Stromal cell of bone marrow (primary cell): ENCODE measurements at places on chromosomes 5 and 9.

DNA sequence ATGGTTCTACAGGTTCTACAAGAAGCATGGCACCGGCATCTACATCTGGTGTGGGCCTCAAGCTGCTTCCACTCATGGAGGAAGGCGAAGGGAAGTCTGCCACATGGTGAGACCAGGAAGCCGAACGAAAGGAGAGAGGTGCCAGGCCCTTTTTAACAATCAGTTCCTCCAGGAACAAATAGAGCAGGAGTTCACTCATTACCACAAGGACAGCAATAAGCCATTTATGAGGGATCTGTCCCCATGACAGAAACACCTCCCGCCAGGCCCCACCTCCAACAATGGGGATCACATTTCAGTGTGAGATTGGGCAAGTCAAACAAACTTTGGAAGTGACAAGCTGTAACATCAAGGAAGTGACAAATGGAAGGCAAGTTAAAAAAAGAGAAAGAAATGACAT, 95.5 kb upstream of the PTPN3 start:
- no peak for DNase-seq

DNA sequence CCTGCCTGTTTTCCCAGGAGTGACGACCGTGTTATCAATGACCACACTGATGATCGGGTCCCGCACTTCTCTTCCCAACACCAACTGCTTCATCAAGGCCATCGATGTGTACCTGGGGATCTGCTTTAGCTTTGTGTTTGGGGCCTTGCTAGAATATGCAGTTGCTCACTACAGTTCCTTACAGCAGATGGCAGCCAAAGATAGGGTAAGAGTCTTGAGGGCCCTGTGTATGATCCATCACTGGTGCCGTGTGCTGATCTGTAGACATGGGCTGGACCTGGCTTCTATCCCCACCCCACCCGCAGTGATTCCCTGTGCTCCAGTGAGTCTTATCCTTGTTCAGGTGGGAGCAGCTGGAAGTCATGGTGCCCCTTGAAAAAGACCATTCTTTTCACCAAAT, 26.0 kb downstream of the GABRP start:
- peak; percentile 28 for DNase-seq

- DNase-seq, result no peak
Measured at GRCh38 chr5:72387985-72388384, 67.8 kb downstream of the PTCD2 start.

- no peak for DNase-seq
Measured at GRCh38 chr9:125150349-125151245, 7.3 kb upstream of the SCAI start.

- no peak for DNase-seq
Measured at GRCh38 chr9:21392270-21392669, 7.1 kb upstream of the IFNA2 start.

- DNase-seq, result no peak
Measured at GRCh38 chr5:69364414-69364813, 4.9 kb downstream of the AK6 start.

- DNase-seq, result no peak
Measured at GRCh38 chr9:131461166-131461565, 41.6 kb upstream of the POMT1 start.

- DNase-seq, result no peak
Measured at GRCh38 chr5:1172670-1173404, 28.6 kb upstream of the SLC6A19 start.

DNA sequence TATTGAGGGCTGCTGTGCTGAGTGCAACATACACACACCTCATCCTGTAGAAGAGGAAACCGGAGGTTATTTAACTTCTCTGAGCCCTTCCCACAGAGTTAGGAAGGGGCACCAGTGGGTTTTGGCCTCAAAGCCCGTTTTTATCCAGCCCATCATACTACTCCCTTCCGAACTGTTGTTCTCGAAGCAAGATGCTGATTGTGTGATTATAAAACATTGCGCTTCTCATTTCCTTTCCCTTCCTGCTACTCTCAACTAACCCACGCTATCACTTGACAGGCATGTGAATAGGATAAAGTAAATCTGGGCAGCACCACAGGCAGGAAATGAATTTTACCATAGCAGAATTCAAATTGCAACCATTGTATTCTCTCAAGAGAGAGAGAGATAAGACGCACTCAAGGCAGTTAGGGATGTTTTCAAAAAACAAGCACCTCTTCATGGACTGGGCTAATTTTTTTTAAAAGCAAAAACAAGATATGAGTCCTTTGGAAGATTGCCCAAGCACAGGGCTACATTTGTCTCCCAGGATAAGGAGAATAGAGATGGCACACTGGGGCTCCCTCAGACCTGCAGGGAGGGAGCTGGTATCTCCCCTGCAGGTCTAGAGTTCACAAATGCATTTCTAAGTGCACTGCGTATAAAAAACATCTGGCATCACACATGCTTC, 52.6 kb downstream of the GNA14 start:
- no peak for DNase-seq

DNA sequence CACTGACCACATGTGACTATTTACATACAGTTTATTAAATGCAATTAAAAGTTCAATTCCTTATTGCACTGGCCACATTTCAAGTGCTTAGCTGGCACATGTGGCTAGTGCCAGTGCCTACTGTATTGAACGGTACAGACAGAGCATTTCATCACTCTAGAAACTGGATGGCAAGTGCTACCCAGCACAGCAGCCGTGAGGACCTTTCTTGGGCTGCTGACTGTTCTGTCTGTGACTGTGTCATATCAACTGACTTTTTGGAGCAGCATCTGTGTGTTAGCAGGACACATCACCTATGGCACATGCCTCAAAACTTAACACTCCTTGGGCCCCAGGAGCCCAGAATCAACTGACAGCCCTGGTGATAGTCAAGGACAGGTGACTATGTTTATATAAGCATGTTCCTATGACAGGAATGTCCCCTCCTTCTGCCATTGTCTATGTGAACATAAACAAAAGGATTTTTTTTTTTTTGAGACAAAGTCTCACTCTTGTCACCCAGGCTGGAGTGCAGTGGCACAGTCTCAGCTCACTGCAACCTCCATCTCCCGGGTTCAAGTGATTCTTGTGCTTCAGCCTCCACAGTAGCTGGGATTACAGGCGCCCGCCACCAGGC, 8.9 kb downstream of the IRF1 start:
- no peak for DNase-seq

- DNase-seq, result no peak
Measured at GRCh38 chr9:38251036-38251860, 141.3 kb upstream of the ALDH1B1 start.

DNA sequence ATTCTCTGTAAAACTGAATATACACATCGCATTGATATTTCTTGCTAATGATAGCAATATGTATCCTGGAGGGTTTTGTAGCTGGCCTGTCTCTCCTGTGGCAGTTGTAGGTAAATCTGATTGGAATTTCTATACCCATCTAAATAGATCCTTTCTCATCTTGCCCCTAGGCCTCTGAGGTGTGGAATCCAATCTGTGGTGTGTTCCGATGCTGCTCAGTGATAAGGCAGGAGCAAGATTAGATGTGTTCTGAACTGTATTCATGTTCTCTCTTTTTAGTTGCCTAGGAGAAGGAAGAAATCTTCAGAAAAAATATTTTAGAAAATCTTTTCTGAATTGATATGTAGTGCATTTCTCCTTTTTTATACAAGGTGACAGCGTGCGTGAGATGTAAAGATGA, 507.5 kb downstream of the NR2F1-AS1 start:
- DNase-seq, result no peak

DNA sequence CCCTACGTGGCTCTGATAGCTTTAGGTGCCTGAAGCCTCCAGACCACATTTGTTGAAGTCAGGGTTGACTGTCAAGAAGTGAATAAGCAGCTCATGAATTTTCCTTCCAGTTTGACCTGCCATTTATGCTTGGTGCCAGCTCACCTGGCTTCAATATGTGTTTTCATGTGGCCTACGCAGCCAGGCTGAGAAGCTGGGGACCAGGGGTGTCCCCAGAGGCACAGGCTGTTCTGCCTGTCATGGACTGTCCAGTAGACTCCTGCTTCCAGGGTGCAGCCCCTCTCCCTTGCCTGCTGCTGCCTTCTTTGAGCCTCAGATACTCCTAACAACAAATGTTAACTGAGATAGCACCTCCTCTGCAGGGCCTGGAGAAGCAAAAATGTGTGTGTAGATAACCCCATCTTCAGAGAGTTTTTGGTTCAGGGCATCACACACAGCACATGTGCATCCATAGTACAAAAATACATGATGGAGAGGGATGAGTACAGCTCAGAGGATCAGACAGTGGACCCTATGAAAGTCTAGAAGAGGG, 5.8 kb downstream of the TNFAIP8 start:
- DNase-seq, result no peak

DNA sequence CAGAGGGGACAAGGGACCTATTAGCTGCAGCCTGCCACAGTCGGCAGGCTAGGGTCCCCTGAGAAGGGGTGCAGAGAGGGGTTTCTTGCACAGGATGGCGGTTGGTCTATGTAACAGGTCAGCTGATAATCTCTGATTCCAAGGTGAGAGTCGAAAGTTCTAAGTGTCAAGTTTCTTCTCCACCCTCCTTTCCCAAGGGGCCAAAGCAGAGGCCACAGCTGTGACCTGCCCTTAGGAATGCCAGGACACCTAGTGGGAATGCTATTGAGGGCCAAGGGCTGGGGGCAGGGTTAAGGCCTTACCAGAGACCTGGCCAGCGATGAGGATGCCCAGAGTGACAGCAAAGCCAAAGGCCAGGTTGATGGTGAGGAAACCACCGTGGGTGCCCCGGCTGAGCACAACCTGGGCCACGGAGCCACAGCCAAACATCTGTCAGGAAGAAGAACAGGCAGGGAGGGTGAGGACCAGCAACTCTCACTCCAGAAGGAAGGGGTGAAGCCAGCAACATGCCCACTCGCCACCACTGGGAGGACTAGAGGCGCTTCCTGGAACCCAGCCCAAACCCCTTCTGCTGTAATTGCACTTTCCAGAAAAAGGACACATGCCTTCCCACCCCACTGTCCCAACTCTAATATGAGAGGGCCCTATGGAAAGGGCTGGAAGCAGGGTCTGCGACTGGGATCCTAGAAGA, 3.8 kb downstream of the AQP3 start:
- no peak for DNase-seq

GRCh38 chr9:98829766-98830165, 22.3 kb downstream of the GALNT12 start:
- DNase-seq, result no peak

DNA sequence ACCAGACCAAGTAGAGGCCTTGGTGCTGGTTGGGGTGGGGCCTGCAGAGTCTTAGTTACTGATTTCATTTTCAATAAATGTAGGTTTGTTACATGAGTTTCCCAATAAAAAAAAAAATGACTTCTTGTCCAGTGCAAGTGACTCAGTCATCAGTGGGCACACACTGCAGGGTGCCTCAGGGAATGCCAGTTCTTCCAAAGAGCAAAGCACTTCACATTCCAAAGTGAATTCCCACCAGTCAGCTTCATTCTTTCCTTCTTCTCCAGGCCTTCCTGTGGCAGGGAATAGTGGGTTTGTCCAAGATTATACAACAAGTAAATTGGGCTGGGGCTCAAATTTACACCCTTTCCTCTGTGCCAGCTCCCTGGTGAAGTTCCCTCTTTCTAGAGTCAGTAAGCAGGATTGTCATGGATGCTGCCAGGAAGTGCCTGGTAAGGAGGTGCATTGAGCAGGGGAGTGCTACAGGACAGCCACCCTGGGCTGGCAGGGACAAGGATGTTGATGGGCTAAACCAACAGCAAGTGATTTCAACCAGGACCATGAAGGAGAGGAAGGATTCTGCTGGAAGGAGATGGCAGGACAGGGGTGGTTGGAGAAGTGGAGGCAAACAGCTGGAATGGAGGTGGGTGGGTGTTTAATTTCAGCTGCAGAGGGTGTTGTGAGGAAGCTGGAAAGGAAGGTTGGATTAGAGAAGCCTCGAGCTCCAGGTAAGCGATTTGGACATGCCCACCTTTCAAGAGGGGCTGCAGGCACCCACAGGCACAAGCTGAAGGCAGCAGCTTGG, 3.7 kb upstream of the B4GALT7 start:
- no peak for DNase-seq

- no peak for DNase-seq
Measured at GRCh38 chr5:1511651-1512540, 11.9 kb downstream of the LPCAT1 start.

DNA sequence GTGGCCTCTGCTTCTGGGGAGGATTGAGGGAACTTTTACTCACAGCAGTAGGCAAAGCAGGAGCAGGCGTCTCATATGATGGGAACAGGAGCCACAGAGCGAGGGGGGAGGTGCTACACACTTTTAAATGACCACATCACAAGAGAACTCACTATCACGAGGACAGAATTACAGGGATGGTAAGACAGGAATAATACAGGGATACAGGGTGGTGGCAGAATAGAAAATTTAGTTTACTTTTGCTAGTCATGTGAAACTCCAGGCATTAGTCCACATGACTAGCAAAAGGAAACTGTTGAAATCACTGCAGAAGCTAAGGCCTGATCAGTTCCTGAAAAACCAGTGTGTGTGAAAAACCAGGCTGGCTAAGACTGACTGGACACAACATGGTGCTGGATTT, 382.4 kb downstream of the NNT start:
- DNase-seq, result peak; percentile 61

- DNase-seq, result no peak
Measured at GRCh38 chr5:92962752-92963151, 618.3 kb downstream of the NR2F1-AS1 start.

DNA sequence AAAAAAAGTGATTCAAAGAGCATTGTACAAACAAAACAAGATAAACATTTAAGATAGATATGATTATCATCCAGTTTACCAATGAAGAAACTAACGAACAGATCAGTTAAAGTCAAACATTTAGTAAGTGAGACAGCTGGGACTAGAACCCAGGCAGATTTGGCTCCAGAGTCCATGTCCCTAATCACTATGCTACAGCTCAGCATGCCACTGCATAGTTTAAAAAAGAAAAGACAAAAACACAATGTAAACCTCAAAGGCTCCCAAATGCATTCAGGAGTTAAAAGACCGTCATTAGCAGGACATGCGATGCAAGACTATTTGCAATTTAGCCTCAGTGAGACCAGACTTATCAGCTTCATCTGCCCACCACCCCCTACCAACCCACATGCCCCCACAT, 36.8 kb downstream of the DENND1A start:
- DNase-seq, result no peak

DNA sequence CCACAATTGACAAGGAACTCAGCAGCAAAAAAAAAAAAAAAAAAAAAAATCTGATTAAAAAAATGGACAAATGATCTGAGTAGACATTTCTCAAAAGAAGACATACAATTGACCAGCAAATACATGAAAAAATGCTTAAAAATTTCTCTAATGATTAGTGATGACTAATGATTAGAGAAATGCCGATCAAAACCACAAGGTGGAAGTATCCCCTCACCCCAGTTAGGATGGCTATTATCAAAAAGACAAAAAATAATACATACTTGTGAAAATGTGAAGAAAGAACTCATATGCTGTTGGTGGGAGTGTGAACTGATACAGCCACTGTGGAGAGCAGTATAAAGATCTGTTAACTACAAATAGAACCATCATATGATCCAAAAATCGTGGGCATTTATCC, 245.3 kb downstream of the OSTF1 start:
- no peak for DNase-seq
